ENCODE measurements at places on chromosomes 2 and 18. TPM values are rescaled to one million over a fixed set of nuclear protein-coding genes. Genes with fewer than 3 reads are reported as not detected.
A peak's percentile ranks its signal among the peaks of the same experiment; 100 is the strongest.

- no peaks in the 10 kb centered on the region for H3K27me3 ChIP-seq
- H3K4me3 ChIP-seq: no peak overlapping the region
- H3K36me3 ChIP-seq: no peaks in the 10 kb centered on the region
- no peaks in the 10 kb centered on the region for H3K4me1 ChIP-seq
- H3K27ac ChIP-seq: no peak overlapping the region
- no peak for DNase-seq
These were observed 222.1 kb downstream of the ETAA1 start for GRCh38 chr2:67619204-67619603.

GRCh38 chr2:72813841-72814240, 12.0 kb downstream of the EXOC6B start:
- no peak overlapping the region for H3K27ac ChIP-seq
- DNase-seq: no peak
- H3K4me3 ChIP-seq: no peak overlapping the region
- H3K27me3 ChIP-seq: no peaks in the 10 kb centered on the region
- peaks cover 7% of the 10 kb centered on the region for H3K36me3 ChIP-seq

DNA sequence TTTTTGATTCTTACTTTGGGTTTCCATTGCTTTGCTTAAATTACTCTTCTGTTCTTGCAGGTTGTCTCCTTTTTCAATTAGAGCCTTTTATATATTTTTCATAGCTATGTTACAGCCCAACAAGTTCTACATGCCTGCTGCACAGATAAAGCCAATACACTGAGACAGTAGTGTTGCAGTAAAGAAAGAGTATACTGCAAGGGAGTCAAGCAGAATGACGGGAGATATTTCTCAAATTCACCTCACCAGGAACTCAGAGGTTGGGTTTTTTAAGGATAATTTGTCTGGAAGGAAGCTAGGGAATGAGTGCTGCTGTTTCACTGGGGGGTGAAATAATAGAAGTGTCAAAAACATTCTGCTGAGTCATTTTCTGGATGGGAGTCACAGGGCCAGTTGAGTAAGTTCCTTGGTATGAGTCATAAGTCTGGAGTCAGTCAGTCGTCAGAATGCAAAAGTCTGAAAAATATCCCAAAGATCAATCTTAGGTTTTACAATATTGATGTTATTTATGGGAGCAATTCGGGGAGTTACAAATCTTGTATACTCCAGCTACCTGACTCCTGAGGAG, 193.0 kb upstream of the RGPD4 start:
- no peak overlapping the region for H3K27ac ChIP-seq
- H3K36me3 ChIP-seq: no peaks in the 10 kb centered on the region
- H3K4me3 ChIP-seq: no peak overlapping the region
- no peaks in the 10 kb centered on the region for H3K4me1 ChIP-seq

- peaks cover 2% of the 10 kb centered on the region for H3K36me3 ChIP-seq
- H3K4me3 ChIP-seq: no peak overlapping the region
- H3K27ac ChIP-seq: no peak overlapping the region
- peaks cover 2% of the 10 kb centered on the region for H3K27me3 ChIP-seq
- DNase-seq: no peak
These were observed 53.4 kb downstream of the NAPG start for GRCh38 chr18:10579079-10579867.

DNA sequence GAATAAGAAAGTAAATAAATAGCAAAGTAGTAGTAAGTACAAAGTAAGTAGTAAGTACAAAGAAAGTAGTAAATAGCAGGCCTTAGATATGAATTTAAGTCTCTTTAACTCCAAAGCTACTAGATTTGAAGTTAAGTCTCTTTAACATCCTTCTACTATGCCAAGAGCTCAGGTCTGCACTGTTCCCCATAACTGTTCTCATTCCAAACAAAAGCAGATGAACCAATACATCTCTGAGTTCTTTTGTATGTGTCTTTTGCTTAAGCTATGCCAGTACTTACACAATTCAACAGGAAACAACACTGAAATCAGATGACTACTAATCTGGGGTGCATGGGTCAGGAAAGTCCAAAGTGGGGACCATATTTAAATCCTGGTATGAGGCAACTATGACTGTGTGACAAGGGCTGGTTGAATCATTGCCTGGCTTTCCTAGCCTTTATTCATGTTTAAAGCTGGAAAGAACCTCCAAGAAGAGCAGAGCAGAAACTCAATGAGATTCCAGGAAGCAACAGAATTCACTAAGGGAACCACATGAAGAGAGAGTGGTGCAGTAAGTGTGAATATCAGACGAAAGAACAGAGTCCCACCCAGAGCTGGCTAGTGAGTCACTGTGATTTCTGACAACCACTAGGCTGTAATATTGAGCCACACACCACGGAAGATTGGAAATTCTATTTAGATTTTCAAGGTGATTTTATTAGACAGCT, 51.0 kb upstream of the CYP26B1 start:
- H3K27ac ChIP-seq: no peak overlapping the region
- H3K4me1 ChIP-seq: no peaks in the 10 kb centered on the region
- no peaks in the 10 kb centered on the region for H3K27me3 ChIP-seq
- H3K4me3 ChIP-seq: no peak overlapping the region
- no peak for DNase-seq
- H3K36me3 ChIP-seq: no peaks in the 10 kb centered on the region

GRCh38 chr2:197054437-197054836, 127.9 kb upstream of the PGAP1 start:
- H3K27ac ChIP-seq: no peak overlapping the region
- no peak overlapping the region for H3K4me3 ChIP-seq
- peaks cover 6% of the 10 kb centered on the region for H3K4me1 ChIP-seq
- peaks cover 84% of the 10 kb centered on the region for H3K36me3 ChIP-seq
- no peak for DNase-seq
- H3K27me3 ChIP-seq: no peaks in the 10 kb centered on the region

- H3K27me3 ChIP-seq: peaks cover 4% of the 10 kb centered on the region
- DNase-seq: no peak
- H3K4me1 ChIP-seq: no peaks in the 10 kb centered on the region
- H3K27ac ChIP-seq: no peak overlapping the region
- peak overlapping the region; percentile 29 for H3K4me3 ChIP-seq
- no peaks in the 10 kb centered on the region for H3K36me3 ChIP-seq
These were observed 42.2 kb downstream of the KLHL14 start for GRCh38 chr18:32730620-32731091.

- no peak overlapping the region for H3K27ac ChIP-seq
- H3K4me3 ChIP-seq: no peak overlapping the region
- no peaks in the 10 kb centered on the region for H3K27me3 ChIP-seq
- no peaks in the 10 kb centered on the region for H3K4me1 ChIP-seq
These were observed 449.7 kb upstream of the CHAC2 start for GRCh38 chr2:53317861-53318260.

- no peaks in the 10 kb centered on the region for H3K36me3 ChIP-seq
- H3K4me3 ChIP-seq: no peak overlapping the region
- no peaks in the 10 kb centered on the region for H3K4me1 ChIP-seq
- peaks cover 7% of the 10 kb centered on the region for H3K27me3 ChIP-seq
- DNase-seq: no peak
- no peak overlapping the region for H3K27ac ChIP-seq
These were observed 10.5 kb upstream of the PRELID3A start for GRCh38 chr18:12397254-12397653.

GRCh38 chr2:180933332-180933731, 47.1 kb upstream of the UBE2E3 start:
- no peak for DNase-seq
- H3K4me3 ChIP-seq: no peak overlapping the region
- H3K27me3 ChIP-seq: peaks cover 12% of the 10 kb centered on the region
- H3K27ac ChIP-seq: no peak overlapping the region

GRCh38 chr2:203662951-203663350, 43.5 kb upstream of the CD28 start:
- peaks cover 7% of the 10 kb centered on the region for H3K36me3 ChIP-seq
- H3K27me3 ChIP-seq: no peaks in the 10 kb centered on the region
- H3K4me3 ChIP-seq: no peak overlapping the region
- no peak overlapping the region for H3K27ac ChIP-seq

DNA sequence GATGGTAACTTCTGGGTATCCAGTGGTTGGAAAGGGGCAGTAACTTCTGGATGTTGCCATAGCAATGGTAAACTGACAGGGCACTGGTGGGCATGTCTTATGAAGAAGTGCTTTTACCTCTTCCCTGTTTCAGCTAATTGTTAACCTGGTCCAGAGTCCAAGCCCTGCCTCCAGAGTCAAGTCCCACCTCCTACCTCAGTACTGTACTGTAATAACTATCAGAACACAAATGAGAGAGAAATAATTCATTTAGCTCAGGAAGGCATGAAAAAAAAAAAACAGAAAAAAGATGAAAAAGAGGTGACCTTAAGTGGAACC, 237.0 kb downstream of the ZNF804A start:
- no peak for DNase-seq
- H3K4me1 ChIP-seq: no peaks in the 10 kb centered on the region
- H3K27ac ChIP-seq: no peak overlapping the region
- H3K4me3 ChIP-seq: no peak overlapping the region

DNA sequence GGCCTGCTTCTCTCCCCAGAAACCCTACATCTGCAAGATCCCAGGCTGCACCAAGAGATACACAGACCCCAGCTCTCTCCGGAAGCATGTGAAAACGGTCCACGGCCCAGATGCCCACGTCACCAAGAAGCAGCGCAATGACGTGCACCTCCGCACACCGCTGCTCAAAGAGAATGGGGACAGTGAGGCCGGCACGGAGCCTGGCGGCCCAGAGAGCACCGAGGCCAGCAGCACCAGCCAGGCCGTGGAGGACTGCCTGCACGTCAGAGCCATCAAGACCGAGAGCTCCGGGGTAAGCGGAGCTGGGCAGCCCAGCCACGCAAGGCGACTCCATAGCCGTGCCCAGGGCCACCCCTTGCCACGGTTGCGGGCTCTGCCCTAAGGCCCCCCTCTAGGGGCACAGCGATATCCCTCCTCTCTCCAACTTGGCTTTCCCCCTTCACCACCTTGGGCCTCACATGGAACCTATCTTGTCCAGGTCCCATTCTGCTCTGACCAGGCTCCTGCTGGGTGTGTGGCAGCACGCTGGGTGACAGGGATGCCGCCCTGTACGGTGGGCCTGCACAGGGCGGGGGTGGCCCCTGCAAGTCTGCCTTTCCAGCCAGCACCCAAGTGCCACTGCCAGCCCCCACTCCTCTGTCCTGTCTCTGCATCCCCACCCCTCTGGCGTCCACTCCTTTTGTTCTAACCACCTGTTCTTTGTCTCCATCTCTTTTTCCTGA, 248.9 kb downstream of the GLI2 start:
- no peak overlapping the region for H3K27ac ChIP-seq
- DNase-seq: no peak
- H3K4me3 ChIP-seq: no peak overlapping the region
- H3K4me1 ChIP-seq: no peaks in the 10 kb centered on the region
- no peaks in the 10 kb centered on the region for H3K36me3 ChIP-seq
- no peaks in the 10 kb centered on the region for H3K27me3 ChIP-seq

DNA sequence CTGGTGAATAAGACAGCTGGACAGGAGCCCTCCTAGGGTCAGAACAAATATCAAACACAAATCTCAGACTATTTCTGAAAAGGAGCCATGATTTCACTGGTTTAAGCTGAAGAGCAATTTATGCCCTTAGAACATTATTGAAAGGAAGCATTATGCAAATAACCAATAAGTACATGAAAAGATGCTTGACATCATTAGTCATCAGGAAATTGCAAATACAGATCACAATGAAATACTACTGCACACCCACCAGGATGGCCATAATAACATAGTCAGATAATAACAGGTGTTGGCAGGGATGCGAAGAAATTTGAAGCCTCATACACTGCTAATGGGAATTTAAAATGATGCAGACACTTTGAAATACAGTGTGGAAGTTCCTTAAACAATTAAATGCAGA, 176.4 kb upstream of the RAB6C start:
- no peak overlapping the region for H3K4me3 ChIP-seq
- H3K27me3 ChIP-seq: peaks cover 4% of the 10 kb centered on the region
- H3K4me1 ChIP-seq: no peaks in the 10 kb centered on the region
- no peak for DNase-seq

DNA sequence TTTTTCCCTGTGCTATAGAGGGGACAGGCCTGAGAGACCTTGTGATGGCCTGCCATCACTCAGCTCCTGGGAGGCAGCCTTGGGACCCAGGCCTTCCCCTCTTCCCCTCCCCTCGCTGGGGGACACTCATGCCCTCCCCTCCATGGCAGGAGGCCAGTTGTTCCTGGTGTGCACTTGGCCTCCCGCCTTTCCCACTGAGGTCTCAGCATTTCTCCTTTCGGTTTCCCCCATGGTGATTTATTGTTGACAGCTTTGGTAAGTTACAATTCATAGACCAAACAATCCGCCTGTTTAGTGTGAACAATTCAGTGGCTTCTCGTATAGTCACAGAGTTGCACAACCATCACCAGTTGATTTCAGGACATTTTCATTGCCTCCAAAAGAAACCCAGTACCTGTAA, 10.2 kb upstream of the CNDP1 start:
- no peak overlapping the region for H3K4me3 ChIP-seq
- H3K4me1 ChIP-seq: peaks cover 4% of the 10 kb centered on the region
- peaks cover 27% of the 10 kb centered on the region for H3K36me3 ChIP-seq
- H3K27ac ChIP-seq: no peak overlapping the region
- no peak for DNase-seq

DNA sequence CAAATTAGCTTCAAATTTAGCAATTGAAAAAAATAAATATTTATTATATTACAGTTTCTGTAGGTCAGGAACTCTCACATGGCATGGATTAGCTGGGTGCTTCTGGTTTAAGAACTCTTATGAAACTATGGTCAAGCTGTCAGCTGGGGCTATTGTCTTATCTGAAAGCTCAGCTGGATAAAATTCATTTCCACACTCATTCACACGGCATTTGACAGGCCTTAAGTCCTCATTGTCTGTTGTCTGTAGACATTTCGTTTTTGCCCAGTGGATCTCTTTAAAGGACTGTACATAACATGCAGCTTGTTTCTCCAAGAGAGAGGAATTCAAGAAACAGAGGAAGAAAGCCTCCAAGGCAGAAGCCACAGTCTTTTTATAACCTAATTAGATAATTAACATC, 1556.8 kb upstream of the SLC39A10 start:
- H3K27me3 ChIP-seq: no peaks in the 10 kb centered on the region
- H3K27ac ChIP-seq: no peak overlapping the region
- no peak overlapping the region for H3K4me3 ChIP-seq
- DNase-seq: no peak

- no peak for DNase-seq
- H3K4me1 ChIP-seq: peaks cover 18% of the 10 kb centered on the region
- no peak overlapping the region for H3K4me3 ChIP-seq
- H3K36me3 ChIP-seq: no peaks in the 10 kb centered on the region
- H3K27ac ChIP-seq: no peak overlapping the region
These were observed 40.8 kb upstream of the SLC35F5 start for GRCh38 chr2:113797237-113797636.

GRCh38 chr2:124211461-124211860, 186.4 kb downstream of the CNTNAP5 start:
- H3K27ac ChIP-seq: no peak overlapping the region
- no peak overlapping the region for H3K4me3 ChIP-seq
- H3K36me3 ChIP-seq: no peaks in the 10 kb centered on the region
- no peak for DNase-seq
- H3K4me1 ChIP-seq: no peaks in the 10 kb centered on the region

ABCG5 gene
- not detected for total RNA-seq

MCFD2 gene
- 47.2 TPM for total RNA-seq

SERPINB3 gene
- not detected for total RNA-seq

FHL2 gene
- 3.8 TPM for total RNA-seq

CCNT2 gene
- total RNA-seq: 48.5 TPM

UGT1A3 gene
- not detected for total RNA-seq

GYPC gene
- total RNA-seq: 120 TPM

ADRA2B gene
- total RNA-seq: 0.21 TPM
